Bronchial smooth muscle cell (primary cell): ENCODE measurements at places on chromosomes 7 and 10. TPM values are rescaled to one million over a fixed set of nuclear protein-coding genes. Genes with fewer than 3 reads are reported as not detected.

The GARIN1A gene
- 0.52 and 0.63 TPM in 2 replicates for total RNA-seq

The PNLIPRP2 gene
- not detected in 2 replicates for total RNA-seq

The PDGFA gene
- 2.8 and 5.0 TPM in 2 replicates for total RNA-seq

The IGFBP1 gene
- not detected in 2 replicates for total RNA-seq

The ARHGEF35 gene
- 2.5 and 2.7 TPM in 2 replicates for total RNA-seq

The CNNM1 gene
- under 0.01 TPM in 2 replicates for total RNA-seq

The LIPN gene
- total RNA-seq = not detected in 2 replicates

The COL13A1 gene
- total RNA-seq = 9.3 and 16.9 TPM in 2 replicates

The ASB15 gene
- total RNA-seq = not detected in 2 replicates
